ENCODE measurements at places on chromosomes 5 and 9.

DNA sequence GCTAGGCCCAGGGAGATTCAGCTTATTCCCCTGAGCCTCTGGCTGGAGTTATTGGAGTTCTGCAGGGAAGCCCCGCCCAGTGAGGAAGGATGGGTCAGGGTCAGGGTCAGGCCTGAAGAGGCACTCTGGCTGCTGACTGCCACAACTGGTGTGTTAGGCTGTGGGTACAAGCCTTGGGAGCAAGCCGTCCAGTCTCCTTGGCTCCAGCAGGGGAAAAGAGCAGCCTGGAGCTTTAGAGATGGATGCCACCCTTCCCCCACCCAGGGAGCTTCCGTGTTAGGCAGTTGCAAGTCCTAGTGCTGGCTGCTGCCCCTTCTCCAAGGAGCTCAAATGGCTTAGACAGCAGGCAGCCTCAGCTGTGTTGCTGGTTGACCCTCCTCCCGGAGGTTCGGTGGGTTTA lies 34.4 kb upstream of the TAF11L2 start:
- DNase-seq = no peak

GRCh38 chr9:123828449-123828848 lies 101.5 kb downstream of the DENND1A start:
- no peak for DNase-seq

DNA sequence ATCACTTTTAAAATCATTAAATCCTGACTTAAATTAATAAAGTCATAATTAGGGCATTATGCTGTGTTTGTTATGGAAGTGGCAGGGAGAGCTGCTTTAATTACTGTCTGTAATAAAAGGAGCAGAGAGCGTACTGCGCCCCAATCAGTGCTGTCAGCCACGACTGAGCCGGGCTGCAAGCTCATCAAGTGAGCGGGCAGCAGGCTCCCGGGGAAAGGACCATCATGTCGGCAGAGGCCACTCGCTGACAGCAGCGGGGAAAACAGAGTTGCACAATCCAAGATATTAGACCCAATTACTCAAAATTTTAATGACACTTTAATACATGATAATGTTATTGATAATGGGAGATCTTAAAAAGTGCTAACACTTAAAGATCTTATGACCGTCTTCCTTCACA lies 181.6 kb downstream of the AP3B1 start:
- DNase-seq = no peak

GRCh38 chr5:173302546-173303155 lies 25.6 kb downstream of the STC2 start:
- DNase-seq = peak; percentile 6

DNA sequence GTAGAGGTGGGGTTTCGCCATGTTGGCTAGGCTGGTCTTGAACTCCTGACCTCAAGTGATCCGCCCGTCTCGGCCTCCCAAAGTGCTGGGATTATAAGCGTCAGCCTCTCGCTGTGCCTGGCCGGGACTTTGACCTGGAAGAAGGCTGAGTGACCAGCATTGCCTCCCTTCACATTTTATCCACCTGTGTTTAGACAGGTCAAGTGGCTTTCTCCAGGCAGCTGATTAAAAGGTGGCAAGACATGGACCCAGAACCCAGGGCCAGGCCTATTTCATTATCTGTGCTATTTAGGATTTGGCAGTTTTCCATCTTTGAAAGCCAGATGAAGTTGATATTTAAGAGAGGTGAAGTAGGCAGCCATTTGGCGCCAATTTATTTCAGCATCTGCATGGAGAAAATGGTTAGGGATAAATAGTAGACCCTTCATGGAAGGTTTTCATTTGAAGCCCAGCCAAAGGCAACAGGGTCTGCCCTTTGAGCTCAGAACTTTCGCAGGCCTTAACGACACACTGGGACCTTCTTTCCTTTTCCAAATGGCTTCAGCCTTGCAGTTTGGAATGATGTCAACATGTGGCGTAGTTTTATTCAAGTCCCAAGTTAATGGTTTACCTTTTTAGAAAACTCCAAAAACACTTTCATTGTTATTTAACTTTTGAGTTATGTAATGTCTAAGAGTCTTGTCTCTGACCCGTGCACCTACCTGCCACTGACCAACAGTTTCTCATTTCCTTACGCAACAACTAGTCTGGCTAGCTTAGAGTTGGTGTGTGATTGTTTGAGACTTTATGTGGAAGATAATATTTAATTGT lies 8.4 kb downstream of the DAPK1 start:
- DNase-seq = no peak

DNA sequence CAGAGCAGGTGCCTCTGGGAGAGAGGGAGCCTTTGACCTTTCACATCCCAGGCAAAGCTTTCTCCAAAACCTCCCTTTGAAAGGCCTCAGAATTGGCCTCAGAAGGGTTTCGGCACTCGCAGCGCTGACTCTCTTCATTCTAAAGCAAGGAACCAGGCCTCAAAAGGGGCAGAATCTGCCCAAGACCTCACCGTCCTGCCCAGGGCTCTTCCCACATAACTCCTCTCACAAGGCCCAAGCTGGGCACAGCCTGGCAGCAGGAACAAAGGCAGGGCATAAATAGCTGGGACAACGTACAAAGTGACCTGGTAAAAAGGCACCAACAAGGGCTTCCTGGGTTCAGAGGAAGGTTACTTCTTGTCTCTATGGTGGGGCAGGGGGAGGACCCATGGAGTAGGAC lies 166.3 kb upstream of the FSTL4 start:
- no peak for DNase-seq

DNA sequence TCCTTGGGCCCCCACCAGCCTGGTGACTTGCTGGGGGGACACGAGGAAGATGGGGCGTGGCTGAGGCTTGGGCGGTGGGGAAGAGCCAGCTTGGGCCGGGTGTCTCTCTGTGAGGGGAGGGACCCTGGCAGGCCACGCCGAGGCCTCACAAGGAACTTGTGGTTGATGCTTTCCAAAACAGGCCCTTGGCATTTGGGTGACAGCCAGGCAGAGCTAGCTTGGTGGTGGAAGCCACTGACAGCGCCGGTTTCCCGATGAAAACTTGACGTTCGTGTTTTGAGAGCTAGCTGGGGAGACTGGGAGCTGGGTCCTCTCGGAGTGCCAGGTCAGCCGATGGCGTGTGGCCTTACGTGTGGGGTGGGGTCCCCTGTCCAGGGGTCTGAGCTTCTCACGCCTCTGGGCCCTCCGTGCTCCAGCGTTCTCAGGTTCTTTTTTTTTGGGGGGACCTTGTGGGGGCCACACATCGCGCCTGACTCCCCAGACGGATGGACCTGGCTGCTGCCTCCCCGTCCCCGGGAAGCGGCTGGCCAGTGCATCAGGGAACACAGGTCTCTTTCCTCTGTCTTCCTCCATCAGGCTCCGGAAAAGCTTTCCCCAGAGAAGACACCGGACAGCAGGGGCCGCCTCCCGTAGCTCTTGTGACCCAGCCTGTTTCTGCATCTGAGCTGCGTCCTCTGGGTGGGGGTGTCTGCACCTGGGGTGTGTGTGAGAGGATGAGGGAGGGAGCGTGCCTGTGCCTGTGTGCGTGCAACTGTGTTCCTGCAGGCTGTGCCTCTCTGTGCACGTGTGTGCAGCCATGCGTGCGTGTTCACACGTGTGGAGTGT lies 129.3 kb upstream of the LPCAT1 start:
- no peak for DNase-seq

DNA sequence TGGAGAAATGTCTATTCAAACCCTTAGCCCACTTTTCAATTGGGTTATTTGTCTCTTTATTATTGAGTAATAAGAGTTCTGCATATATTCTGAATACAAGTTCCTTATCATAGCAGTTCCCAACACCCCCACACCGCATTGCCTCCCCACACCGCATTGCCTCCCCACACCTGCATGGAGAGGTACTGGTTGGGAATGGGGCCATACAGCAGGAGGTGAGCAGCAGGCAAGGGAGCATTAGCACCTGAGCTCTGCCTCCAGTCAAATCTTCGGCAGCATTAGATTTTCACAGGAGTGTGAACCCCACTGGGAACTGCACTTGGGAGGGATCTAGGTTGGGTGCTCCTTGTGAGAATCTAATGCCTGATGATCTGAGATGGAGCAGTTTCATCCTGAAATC lies 10.6 kb upstream of the SAP30L start:
- no peak for DNase-seq

GRCh38 chr9:89426384-89426961 lies 71.4 kb downstream of the SEMA4D start:
- DNase-seq = peak; percentile 76

DNA sequence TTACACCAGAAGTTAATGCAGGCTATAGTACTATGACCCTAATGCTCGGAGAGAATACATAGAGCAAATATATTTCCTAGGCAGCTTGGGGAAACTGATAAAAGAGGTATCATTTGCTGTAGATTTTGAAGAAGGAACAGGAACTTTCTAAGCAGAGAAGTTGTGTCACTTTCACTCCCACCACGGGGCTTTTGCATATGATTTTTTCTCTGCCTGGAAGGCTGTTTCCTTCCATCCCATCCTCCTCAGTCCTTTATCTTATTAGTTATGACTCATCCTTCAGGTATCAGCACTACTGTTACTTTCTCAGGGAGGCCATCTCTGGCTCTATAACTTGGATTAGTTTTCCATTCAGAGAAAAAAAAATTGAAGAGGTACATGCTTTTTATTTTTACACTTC lies 2006.1 kb upstream of the WWC1 start:
- DNase-seq = no peak

DNA sequence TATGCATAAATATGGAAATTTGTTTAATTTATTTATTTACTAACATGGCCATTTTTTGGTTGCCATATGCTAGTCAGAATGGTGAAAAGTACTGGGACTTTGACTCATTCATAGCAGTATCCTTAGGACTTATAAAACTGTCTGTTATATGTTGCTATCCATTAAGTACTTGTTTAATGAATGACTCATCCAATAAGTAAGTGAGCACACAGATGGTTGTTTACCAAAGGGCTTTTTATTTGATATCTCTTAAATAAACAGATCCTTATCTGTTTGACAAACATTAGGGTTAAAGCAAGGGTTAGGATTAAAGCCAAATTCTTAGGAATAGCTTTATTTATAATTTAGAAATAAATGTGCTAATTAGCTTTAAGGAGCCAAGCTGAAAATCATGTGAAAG lies 183.4 kb downstream of the FBXO4 start:
- no peak for DNase-seq

DNA sequence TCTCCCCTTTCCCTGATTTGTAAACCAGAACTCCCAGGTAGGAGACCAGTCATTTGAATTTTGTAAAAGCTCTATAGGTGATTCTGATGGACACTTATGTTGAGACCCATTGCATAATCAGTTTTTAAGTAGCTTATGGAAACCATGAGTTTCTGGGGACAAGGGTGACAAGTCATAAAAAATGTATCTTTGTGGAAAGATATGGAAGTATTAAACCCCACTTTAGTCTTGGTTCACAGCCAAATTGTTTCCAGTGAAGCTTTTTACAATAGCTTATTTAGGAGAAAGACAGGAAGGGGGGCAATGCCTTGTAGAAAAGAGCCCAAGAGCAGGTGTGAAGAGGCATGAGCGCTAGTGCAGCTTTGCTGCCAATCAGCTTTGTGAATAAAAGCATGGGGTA lies 453 bp upstream of the CCL28 start:
- DNase-seq = no peak

- no peak for DNase-seq
Measured at GRCh38 chr5:31664566-31664965, 25.6 kb downstream of the PDZD2 start.

GRCh38 chr9:125496313-125496834 lies 210.6 kb downstream of the MAPKAP1 start:
- no peak for DNase-seq

DNA sequence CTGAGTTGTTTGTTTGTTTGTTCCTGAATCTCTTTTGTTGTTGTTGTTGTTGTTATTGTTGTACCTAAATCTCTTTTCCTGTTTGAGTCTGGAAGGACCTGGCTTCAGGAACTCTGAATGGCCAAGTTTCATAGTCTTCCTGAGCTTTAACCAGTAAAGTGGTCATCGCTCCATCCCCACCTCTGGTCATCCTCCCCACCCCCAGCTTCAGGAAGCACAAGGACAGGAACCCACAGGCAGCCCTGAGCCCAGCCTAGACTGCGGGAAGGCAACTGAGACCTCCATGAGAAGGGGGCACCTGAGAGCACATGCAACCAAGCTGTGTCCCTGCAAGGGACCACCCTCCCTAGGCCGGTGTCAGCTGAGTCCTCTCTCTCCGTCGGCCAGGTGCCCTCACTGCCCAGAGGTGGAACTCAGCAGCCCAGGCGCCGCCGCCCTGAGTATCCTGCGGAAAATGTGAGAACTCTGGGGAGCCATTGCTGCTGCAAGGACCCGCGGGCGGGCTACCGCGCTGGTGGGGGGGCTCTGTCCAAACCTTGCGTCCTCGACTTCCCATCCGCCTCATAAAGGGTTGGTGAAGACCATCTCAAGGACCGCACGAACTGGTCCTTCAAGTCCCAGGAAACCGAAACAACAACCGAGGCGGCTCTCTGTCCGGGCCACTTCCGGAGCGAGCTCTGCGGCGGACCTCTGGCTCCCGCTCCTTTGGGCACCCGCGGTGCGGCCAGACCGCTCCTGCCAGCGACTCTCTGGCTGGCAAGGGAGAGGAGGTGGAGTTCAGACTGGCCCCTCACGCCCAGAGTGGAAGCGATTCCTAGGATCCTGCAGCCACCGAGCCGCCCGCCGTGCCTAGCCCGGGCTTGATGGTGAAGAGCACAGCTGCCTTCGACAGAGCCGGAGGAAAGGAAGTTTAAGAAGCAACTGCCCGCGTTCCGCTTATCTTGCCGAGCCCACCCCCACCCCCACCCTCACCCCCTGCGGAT lies 4.2 kb downstream of the BARX1 start:
- DNase-seq = no peak

DNA sequence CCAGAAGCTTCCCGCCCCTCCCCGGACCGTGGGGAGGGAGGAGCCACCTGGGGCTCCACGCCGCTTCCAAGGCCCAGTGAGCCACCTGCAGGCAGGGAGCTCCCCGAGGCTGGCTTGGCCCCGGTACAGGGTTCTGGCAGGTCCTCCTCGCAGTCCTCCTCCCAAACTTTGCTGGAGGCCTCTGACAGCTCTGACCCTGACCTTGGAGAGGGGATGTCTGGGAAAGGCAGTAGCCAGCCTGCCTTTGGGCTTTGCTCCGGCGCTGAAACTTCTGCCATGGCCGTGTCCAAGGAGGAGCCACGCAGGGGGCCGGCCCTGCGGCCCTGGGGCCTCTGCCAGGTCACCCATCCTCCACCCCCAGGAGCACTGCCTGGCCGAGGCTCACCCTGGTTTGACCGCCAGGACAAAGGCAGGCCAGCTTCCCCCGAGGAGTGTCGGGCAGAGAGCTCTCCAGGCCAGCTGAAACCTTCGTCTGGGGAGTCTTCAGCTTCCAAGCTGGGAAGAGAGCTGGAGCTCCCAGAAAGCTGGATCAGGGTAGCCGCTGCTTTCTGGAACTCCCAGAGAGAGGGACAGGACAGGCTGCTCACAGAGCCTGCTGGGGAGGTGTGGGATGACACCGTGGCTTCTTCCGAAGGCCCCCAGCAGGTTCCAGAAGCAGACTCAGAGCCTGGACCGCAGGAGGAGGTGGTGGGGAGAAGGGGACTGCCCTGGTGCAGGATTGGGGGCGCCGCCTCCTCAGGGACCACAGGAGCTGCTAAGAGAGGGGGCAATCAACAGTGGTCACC lies 9.0 kb upstream of the QSOX2 start:
- no peak for DNase-seq

All from activated naive CD4-positive, alpha-beta T cell treated with anti-CD3 and anti-CD28 coated beads, Interleukin-2, amount 50 U/mL, for 72 hours (primary cell).